ENCODE measurements at places on chromosomes 3 and 15.

DNA sequence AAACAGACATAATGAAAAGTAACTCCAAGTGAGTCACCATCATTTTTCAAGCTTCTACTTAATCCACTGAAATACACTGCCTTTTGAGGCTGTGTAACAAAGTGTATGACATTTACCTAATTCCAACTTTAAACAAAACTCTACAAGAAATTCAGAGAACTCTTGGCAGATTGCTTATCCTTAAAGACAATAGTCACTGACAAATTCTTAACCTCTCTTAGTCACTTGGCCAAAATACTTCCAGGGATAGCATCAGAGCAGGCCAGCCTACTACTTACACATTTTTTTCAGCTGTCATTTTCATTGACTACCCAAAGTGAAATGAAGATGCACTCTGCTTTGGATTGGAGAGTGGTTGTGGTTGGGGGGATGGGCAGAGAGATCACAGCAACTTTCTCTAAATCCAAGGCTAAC, 3.6 kb downstream of the WWTR1 start:
- peaks cover 6% of the 10 kb centered on the region for H3K27me3 ChIP-seq
- H3K4me1 ChIP-seq: peaks cover 21% of the 10 kb centered on the region
- H3K4me3 ChIP-seq: no peak overlapping the region
- H3K36me3 ChIP-seq: no peaks in the 10 kb centered on the region
- DNase-seq: no peak

DNA sequence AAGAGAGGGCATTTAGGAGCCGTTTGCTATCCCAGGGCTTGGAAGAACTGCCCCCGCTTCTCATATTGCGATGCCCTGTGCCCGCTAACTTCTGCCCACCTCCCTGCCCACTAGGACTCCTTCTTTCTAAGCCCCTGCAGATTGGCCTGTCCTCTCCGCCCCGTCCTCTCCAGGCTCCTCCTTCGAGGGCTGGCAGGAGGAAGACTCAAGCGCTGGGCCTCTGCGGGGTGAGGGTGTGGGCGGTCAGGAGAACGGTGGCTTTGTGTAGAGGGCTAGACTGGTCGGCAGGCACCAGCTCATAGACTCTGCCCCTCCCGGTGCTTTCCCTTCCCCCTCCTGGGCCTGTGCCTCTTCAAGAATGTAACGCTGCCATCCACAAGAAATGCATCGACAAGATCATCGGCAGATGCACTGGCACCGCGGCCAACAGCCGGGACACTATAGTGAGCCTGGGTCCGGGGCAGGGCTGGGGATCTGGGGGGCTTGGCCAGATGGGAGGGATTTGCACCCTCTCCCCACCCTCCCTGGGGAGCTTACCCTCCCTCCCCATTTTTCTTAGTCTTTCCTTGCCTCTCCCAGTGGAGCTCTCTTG, 21.9 kb downstream of the PRKCD start:
- no peak overlapping the region for H3K4me3 ChIP-seq
- H3K27ac ChIP-seq: no peak overlapping the region
- H3K4me1 ChIP-seq: no peaks in the 10 kb centered on the region
- peaks cover 9% of the 10 kb centered on the region for H3K36me3 ChIP-seq

DNA sequence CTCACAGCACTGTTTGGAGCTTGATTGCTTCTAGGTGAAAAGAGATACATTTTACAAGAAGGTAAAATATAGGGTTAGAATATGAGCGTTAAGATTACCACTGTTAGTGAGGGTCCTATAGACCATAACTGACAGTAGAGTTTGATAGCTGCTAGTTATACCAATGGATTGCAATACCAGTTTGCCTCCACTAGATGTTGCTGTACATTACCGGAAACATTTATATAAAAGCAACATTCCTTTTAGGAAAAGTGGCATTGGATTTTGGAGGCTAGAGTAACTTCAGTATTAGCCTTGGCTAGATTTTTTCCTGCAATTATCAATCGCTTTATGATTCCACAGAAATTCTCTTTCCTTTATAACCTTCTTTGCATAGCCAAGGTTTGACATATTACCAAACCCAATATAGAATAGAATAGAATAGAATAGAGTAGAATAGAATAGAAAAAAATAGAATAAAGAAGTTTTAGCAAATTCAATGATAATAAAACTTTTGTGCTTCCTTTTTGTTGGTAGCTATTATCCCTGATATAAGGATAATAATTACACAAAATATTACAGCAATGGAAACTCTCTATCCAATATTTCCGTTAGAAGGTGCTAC, 1093.6 kb upstream of the ALCAM start:
- DNase-seq: no peak
- H3K36me3 ChIP-seq: no peaks in the 10 kb centered on the region
- no peaks in the 10 kb centered on the region for H3K27me3 ChIP-seq
- no peak overlapping the region for H3K27ac ChIP-seq
- H3K4me1 ChIP-seq: no peaks in the 10 kb centered on the region

DNA sequence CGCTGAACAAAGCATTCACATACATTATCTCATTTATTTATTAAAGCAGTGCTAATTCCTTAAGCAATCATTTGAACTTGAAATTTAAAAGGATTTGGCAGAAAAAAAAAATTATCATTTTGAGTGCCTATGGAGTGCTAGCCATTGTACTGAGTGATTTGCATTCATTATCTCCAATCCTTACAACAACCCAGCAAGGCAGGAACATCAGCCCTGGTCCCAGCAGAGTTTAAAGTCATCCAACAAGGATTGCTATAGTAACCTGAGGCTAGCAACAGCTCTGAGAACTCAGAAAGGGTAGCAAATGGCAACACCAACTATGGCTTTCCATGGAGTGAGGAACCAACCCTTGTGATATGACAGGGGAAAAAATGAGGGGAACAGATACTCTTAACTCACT, 237.6 kb upstream of the SETMAR start:
- H3K4me3 ChIP-seq: no peak overlapping the region
- H3K4me1 ChIP-seq: no peaks in the 10 kb centered on the region
- no peaks in the 10 kb centered on the region for H3K36me3 ChIP-seq
- H3K27ac ChIP-seq: no peak overlapping the region

GRCh38 chr3:52446631-52447511, 2.0 kb upstream of the SEMA3G start:
- no peak overlapping the region for H3K4me3 ChIP-seq
- H3K27ac ChIP-seq: no peak overlapping the region
- no peaks in the 10 kb centered on the region for H3K36me3 ChIP-seq
- no peaks in the 10 kb centered on the region for H3K27me3 ChIP-seq

GRCh38 chr3:9955611-9956352, 3.6 kb upstream of the PRRT3 start:
- no peak overlapping the region for H3K4me3 ChIP-seq
- peaks cover 6% of the 10 kb centered on the region for H3K4me1 ChIP-seq
- H3K27ac ChIP-seq: no peak overlapping the region
- no peak for DNase-seq

DNA sequence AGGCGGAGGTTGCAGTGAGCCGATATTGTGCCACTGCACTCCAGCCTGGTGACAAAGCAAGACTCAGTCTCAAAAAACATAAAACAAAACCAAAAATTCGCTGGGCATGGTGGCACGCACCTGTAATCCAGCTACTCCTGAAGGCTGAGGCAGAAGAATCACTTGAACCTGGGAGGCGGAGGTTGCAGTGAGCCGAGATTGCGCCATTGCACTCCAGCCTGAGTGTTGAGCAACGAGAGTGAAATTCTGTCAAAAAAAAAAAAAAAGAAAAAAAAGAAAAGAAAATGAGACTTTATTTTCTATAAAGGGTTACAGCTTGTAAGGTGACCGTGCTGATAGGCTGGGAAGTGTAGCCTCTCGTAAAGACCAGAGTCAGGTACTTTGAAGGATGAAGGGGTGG, 6.0 kb upstream of the HACD3 start:
- no peak overlapping the region for H3K27ac ChIP-seq
- no peaks in the 10 kb centered on the region for H3K4me1 ChIP-seq
- no peaks in the 10 kb centered on the region for H3K36me3 ChIP-seq

- DNase-seq: no peak
- H3K27ac ChIP-seq: no peak overlapping the region
- peaks cover 75% of the 10 kb centered on the region for H3K36me3 ChIP-seq
- no peaks in the 10 kb centered on the region for H3K4me1 ChIP-seq
- no peak overlapping the region for H3K4me3 ChIP-seq
Observed at GRCh38 chr15:42955518-42955917, 34.9 kb upstream of the TTBK2 start.

DNA sequence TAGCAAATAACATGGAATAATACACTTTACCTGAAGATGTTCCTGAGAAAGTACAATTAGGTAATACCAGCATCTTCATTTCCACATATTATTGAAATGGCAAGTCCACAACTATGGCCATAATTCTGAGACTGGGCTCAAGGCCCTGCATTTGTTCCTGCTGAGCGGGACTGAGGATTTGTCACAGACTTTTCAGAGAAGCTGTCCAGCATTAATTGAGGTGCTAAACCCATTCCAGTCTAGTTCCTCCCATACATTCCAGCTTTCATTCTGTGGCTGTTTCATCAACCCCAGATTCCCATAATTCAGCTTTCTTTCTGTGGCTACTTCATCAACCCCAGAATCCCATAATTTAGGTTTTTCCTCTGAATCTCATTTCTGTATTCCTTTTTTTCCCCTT, 293.4 kb upstream of the GBE1 start:
- H3K4me1 ChIP-seq: no peaks in the 10 kb centered on the region
- no peak overlapping the region for H3K27ac ChIP-seq
- H3K36me3 ChIP-seq: no peaks in the 10 kb centered on the region
- no peak overlapping the region for H3K4me3 ChIP-seq
